ENCODE measurements at places on chromosomes 6 and 20. TPM values are rescaled to one million over a fixed set of nuclear protein-coding genes. Genes with fewer than 3 reads are reported as not detected.

Gene ESR1
- total RNA-seq: 2.8 TPM

Gene SAPCD1
- not detected for total RNA-seq

Gene CUTA
- total RNA-seq: 102 TPM

Gene WFDC11
- total RNA-seq: not detected

Gene LGSN
- total RNA-seq: not detected

Gene SEL1L2
- total RNA-seq: 1.2 TPM

Gene FOXQ1
- not detected for total RNA-seq

Gene PRSS16
- not detected for total RNA-seq

Gene STMND1
- total RNA-seq: not detected

Gene CCM2L
- 3.3 TPM for total RNA-seq
